Prostate gland (tissue), 2 donors: ENCODE measurements at places on chromosomes 7 and 10. TPM values are rescaled to one million over a fixed set of nuclear protein-coding genes. Genes with fewer than 3 reads are reported as not detected.

DNA sequence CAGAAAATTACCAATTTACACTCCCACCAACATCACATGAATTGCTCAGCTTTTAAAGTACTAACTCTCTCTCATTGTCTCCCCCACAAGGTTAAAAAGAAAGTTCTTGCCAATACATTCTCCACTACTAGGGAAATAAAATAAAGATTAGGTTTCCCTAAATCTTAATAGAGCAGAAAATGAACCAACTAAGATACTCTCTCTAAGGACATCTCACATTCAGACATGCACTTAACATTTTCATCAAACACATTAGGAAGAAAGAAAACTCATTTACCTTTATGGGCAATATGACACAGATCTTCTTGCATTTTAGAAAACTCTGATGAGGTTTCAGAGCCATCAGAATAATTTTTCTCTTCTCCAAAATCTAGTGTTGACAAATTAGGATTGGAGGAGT lies 104.1 kb upstream of the GSDME start:
- H3K36me3 ChIP-seq = no peaks in the 10 kb centered on the region
- no peak for DNase-seq
- H3K27ac ChIP-seq = no peak overlapping the region
- no peaks in the 10 kb centered on the region for H3K27me3 ChIP-seq
- no peaks in the 10 kb centered on the region for H3K4me1 ChIP-seq

MSS51 gene
- total RNA-seq = 2.4 TPM

GRCh38 chr7:131937868-131938267 lies 381.4 kb upstream of the PODXL start:
- H3K27ac ChIP-seq = no peak overlapping the region
- no peak overlapping the region for H3K4me3 ChIP-seq

- H3K4me1 ChIP-seq = no peaks in the 10 kb centered on the region
- no peak overlapping the region for H3K27ac ChIP-seq
- no peaks in the 10 kb centered on the region for H3K36me3 ChIP-seq
- no peaks in the 10 kb centered on the region for H3K27me3 ChIP-seq
Measured at GRCh38 chr10:15227611-15228372, 59.3 kb upstream of the NMT2 start.

ZNF503 gene
- total RNA-seq = 33.7 TPM

GRCh38 chr10:62230344-62231121 lies 38.1 kb downstream of the RTKN2 start:
- H3K27ac ChIP-seq = no peak overlapping the region
- DNase-seq = no peak
- H3K4me1 ChIP-seq = no peaks in the 10 kb centered on the region
- no peaks in the 10 kb centered on the region for H3K36me3 ChIP-seq
- H3K27me3 ChIP-seq = no peaks in the 10 kb centered on the region

DNA sequence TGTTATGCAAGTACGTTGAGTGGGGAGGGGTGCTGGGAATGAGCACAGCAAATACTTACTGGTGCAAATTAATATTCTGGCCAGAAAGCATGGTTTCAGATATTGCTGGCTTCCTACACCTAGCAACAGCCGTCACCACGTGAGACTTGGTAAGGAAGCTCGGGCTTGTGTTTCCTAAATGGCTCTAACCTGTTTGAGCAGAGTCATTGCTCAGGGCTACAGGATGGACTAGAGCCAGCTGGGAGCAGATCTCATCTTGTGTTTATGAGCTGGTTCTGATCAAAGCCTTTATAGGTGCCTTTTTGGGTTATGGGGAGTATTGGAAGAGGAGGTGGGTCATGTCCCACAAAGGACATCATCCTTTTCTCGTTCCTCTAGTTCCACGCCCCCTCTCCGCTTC lies 200.3 kb downstream of the BUB3 start:
- no peaks in the 10 kb centered on the region for H3K36me3 ChIP-seq
- peak; percentile 18 for DNase-seq
- H3K4me1 ChIP-seq = no peaks in the 10 kb centered on the region
- H3K27me3 ChIP-seq = no peaks in the 10 kb centered on the region
- no peak overlapping the region for H3K27ac ChIP-seq

KCND2 gene
- total RNA-seq = 3.0 TPM
